SK-N-SH (cell line): ENCODE measurements at places on chromosomes 13 and 19. TPM values are rescaled to one million over a fixed set of nuclear protein-coding genes. Genes with fewer than 3 reads are reported as not detected.
A peak's percentile ranks its signal among the peaks of the same experiment; 100 is the strongest.

RASAL3 gene
- 0.02 TPM in 2 replicates for polyA plus RNA-seq

MPV17L2 gene
- polyA plus RNA-seq = 17.5 and 20.6 TPM in 2 replicates

RGS9BP gene
- polyA plus RNA-seq = 0.18 and 0.21 TPM in 2 replicates

SKA3 gene
- 5.9 and 6.4 TPM in 2 replicates for polyA plus RNA-seq

CERS1 gene
- polyA plus RNA-seq = 5.4 and 7.3 TPM in 2 replicates

ELSPBP1 gene
- polyA plus RNA-seq = not detected in 2 replicates

KLK3 gene
- polyA plus RNA-seq = not detected in 2 replicates

DNA sequence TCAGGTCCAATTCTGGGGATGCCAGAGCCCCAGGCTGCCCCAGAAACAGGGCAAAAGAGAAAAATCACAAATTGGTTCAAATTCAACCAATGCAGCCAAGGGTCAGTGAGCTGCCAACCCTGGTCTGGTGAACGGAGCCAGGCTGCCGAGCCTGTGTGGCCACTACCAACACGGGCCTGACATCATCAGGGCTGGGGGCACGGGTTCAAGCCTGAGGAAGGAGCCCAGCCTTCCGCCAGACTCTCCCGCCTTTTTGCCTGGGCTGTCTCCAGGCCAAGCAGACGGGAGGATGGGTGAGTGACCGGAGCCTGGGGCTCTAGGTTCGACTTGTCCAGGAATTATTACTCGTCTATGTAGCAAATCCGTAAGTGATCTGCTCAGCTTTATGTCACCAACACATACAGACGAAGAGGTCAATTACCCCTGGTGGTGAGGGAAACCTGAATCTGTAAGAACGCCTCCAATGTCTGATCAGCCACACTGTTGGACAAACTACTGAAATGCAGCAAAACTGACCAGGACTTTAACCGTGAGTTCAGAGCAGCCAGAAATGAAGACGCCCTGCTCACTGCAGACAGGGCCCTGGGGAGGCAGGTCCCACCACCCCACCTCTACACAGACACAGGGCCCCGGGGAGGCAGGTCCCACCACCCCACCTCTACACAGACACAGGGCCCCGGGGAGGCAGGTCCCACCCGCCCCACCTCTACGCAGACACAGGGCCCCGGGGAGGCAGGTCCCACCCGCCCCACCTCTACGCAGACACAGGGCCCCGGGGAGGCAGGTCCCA, 31.8 kb downstream of the RAB20 start:
- no peak overlapping the region for H3K4me3 ChIP-seq
- no peak for DNase-seq
- no peaks in the 10 kb centered on the region for H3K27me3 ChIP-seq
- no peak overlapping the region for H3K27ac ChIP-seq
- H3K4me1 ChIP-seq = peaks cover 11% of the 10 kb centered on the region; the same call in 1 of the 2 replicates

DNA sequence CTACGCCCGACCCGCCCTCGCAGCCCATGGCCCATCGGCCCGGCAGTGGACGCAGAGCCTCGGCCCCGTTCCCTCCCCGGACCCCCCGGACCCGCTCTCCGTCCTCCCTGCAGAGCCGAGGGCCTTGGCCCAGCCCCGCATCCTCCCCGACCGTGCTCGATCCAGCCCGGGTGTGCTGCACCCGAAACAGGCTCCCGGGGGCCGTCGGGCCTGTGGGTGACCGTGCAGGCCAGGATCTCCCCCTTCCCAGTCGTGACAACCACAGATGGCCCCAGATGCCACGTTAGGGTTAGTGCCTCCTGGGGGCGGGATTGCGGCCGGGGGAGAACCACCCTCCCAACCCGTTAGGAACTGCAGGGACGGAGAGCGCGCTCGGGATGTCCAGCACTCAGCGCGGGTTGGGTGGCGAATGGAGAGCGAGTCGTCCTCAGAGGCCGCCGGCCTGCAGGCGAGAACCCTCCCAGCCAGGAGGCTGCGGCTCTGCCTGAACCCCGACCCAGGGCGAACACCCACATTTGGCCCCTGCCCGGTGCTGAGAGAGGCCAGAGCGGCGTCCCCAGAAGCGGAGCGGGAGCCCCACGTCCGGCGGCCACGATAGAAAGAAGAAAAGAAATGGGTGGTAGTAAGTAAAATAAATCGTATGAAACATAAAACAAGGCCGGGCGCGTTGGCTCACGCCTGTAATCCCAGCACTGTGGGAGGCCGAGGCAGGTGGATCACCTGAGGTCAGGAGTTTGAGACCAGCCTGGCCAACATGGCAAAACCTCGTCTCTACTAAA, 6.7 kb upstream of the MADCAM1 start:
- no peaks in the 10 kb centered on the region for H3K4me1 ChIP-seq
- no peaks in the 10 kb centered on the region for H3K27me3 ChIP-seq
- H3K4me3 ChIP-seq = peak overlapping the region; percentile 84
- H3K27ac ChIP-seq = peak overlapping the region; percentile 9; the same call in 1 of the 2 replicates
- peak; percentile 70 for DNase-seq

- H3K4me3 ChIP-seq = peak overlapping the region; percentile 97
- H3K27ac ChIP-seq = no peak overlapping the region
- DNase-seq = no peak
- H3K27me3 ChIP-seq = no peaks in the 10 kb centered on the region
- H3K36me3 ChIP-seq = no peaks in the 10 kb centered on the region
Observed at GRCh38 chr19:37593996-37594303, 642 bp downstream of the ZNF571 start.

GRCh38 chr19:13128583-13128982, 10.5 kb downstream of the NACC1 start:
- peaks cover 15% of the 10 kb centered on the region for H3K4me1 ChIP-seq
- H3K27ac ChIP-seq = no peak overlapping the region
- no peak overlapping the region for H3K4me3 ChIP-seq
- no peaks in the 10 kb centered on the region for H3K27me3 ChIP-seq
- no peak for DNase-seq
- peaks cover 11% of the 10 kb centered on the region; the same call in 1 of the 2 replicates for H3K36me3 ChIP-seq

GRCh38 chr13:88978607-88979006, 1307.4 kb downstream of the SLITRK5 start:
- H3K36me3 ChIP-seq = no peaks in the 10 kb centered on the region
- no peak overlapping the region for H3K27ac ChIP-seq
- H3K4me3 ChIP-seq = no peak overlapping the region
- no peaks in the 10 kb centered on the region for H3K4me1 ChIP-seq
- H3K27me3 ChIP-seq = no peaks in the 10 kb centered on the region

- H3K27me3 ChIP-seq = no peaks in the 10 kb centered on the region
- H3K4me1 ChIP-seq = no peaks in the 10 kb centered on the region
- H3K27ac ChIP-seq = no peak overlapping the region
Observed at GRCh38 chr19:4700693-4700970, 23.0 kb downstream of the DPP9 start.

DNA sequence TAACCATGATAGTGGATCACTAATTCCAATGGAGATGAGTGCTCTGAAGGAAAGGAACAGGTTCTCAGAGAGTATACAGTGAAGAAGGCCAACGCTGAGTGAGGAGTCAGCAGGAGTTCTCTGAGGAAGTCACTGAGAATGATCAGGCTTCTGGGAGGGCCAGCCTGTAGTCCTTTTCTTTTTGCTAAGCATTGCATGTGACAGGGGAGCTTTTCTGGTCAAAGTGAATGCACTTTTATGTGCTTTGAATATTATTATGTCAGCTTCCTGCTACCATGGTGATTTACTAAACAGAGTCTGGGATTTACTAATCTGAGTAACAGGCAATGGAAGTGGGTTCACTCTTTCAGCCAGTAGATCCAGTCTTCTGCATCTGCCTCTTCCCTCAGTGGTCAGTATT, 81.1 kb upstream of the SERP2 start:
- H3K27ac ChIP-seq = peak overlapping the region; percentile 80; the same call in 1 of the 2 replicates
- no peak overlapping the region for H3K4me3 ChIP-seq

GRCh38 chr13:22801402-22802003, 379.3 kb upstream of the SGCG start:
- peak overlapping the region; percentile 26; the same call in 1 of the 2 replicates for H3K4me3 ChIP-seq
- no peaks in the 10 kb centered on the region for H3K4me1 ChIP-seq
- no peak overlapping the region for H3K27ac ChIP-seq

- H3K36me3 ChIP-seq = peaks cover 65% of the 10 kb centered on the region
- no peaks in the 10 kb centered on the region for H3K27me3 ChIP-seq
- DNase-seq = no peak
- H3K4me3 ChIP-seq = no peak overlapping the region
- H3K27ac ChIP-seq = no peak overlapping the region
Observed at GRCh38 chr13:77009011-77009410, 17.1 kb downstream of the CLN5 start.

DNA sequence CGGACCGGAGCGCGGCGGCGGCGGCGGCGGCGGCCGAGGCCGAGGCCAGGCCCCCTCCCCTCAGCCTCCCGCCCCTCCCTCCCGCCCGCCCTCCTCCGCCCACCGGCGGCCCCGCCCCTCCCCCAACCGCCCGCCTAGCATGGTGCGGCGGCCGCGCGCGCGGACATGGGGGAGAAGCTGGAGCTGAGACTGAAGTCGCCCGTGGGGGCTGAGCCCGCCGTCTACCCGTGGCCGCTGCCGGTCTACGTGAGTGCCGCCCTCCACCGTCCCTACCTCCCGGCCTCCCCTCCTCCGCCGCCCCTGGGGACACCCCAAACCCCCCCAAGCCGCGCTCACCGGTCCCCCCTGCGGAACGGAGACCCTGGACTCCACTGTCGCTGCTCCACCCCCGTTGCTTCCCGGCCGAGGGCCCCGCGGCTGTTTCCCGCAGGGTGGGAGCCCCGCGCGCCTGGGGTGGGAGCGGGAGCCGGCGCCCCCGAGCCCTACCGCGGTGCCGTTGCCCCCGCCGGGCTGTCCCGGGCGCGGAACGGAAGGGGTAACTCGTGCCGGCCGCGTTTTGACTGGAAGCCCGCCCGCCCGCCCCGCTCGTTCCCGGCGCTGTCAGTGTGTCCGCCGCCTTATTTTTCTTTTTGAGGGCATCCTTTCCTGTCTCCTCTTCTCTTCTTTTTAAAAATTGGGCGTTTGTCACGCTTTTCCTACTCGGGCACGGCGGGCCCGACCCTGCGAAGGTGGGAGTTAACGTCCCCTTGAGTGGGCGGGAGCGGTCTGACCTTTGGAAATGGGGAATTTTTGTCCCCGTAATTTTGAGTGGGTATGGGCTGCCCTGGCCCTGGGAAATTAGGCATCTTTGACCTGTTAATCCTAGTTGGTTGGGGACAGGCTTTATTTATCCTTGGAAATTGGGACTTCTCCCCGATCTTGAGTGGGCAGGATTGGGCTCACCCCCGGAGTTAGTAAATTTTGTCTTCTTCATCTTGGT, 576 bp downstream of the DOT1L start:
- no peak for DNase-seq
- H3K36me3 ChIP-seq = no peaks in the 10 kb centered on the region
